Hepatic stellate cell (primary cell): ENCODE measurements at places on chromosomes 2 and 18.

DNA sequence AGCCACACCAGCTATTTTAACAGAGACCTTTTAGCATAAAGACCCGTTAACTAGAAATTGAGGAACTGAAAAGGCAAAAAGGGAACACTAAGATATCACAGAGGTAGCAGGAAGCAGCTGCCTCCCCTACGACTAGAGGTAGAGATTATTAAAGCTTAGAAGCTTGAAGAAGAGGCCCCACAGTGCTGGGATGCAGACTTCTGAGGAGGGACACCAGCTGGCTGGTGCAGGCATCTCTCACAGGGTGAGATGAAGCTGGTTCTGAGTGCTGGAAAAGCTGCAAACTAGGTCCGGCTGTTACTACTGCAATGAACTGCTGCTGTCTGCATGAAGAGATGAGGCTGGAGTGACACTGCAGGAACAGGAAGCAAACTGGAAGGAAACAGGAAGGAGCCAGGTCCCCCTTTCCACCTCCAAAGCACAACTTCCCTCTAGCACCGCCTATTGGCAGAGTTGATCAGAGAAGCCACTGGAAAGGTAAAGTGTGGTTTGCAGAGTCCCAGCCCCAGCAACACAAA lies 61.2 kb upstream of the MRPS9 start:
- no peak for DNase-seq

DNA sequence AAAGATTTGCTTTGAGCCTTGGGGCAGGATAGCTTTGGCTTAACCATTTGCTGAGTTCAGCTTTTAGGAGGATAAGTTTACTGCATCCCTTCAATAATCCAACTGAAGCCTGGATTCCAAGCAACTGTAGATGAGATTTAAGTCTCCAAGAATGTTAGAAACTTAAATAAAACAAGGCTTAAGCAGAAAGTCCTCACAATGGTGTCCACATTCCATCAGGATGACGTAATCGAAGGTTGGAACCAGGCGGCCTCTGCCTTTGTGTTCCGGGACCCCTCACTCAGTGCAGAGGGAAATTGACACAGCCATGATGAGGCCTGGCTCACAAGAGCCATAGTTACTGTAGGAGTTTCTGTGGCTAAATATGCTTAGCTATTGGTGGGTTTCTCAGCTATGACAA lies 260.4 kb downstream of the LPIN1 start:
- DNase-seq = no peak

- DNase-seq = no peak
Observed at GRCh38 chr2:76946631-76947145, 575.5 kb downstream of the LRRTM4 start.

DNA sequence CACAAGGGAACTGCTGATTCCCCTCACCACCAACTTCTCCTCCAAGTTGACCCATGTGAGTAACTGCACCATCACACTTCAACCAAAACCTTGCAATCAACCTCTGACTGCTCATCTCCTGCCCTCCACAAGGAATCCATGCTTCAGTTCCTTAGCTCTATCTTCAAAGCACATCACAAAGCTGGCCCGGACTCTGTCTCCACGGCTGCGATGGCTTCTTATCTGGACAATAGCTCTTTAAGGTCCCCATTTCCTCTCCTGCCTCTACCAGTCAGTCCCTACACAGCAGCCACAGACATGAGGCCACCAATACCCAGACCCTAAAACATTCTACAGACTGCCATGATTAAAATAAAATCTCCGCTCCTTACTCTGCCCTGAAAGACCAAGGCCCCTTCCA lies 25.7 kb downstream of the MBOAT2 start:
- DNase-seq = no peak

GRCh38 chr2:212897296-212897695 lies 254.1 kb downstream of the IKZF2 start:
- no peak for DNase-seq

GRCh38 chr18:10245846-10246175 lies 208.6 kb upstream of the APCDD1 start:
- DNase-seq = no peak

- DNase-seq = no peak
Observed at GRCh38 chr2:239271471-239271870, 129.3 kb downstream of the HDAC4 start.

DNA sequence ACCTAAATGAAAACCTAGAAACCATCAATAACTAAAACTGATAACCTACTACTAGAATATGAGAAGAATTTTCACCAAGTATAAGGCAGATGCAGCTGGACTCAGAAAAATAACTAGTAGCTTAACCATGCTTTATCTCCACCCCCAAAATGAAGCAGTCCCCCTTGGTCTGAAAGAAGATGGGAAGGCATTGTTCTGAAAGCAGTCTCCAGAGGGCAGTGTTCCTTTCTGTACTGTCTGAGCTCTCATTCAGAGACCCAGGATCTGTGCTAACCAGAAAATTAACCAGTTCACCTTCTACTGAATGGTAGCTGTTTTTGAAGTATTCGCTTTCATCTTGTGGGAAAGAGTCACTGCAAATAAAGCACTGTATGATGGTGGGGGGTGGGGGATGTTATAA lies 273.0 kb downstream of the PDE11A start:
- DNase-seq = no peak

- no peak for DNase-seq
Observed at GRCh38 chr2:200066417-200066816, 111.0 kb downstream of the MAIP1 start.

GRCh38 chr2:237121321-237121720 lies 35.6 kb downstream of the COPS8 start:
- no peak for DNase-seq

GRCh38 chr2:237227592-237228280 lies 142.0 kb downstream of the COPS8 start:
- peak; percentile 63 for DNase-seq

DNA sequence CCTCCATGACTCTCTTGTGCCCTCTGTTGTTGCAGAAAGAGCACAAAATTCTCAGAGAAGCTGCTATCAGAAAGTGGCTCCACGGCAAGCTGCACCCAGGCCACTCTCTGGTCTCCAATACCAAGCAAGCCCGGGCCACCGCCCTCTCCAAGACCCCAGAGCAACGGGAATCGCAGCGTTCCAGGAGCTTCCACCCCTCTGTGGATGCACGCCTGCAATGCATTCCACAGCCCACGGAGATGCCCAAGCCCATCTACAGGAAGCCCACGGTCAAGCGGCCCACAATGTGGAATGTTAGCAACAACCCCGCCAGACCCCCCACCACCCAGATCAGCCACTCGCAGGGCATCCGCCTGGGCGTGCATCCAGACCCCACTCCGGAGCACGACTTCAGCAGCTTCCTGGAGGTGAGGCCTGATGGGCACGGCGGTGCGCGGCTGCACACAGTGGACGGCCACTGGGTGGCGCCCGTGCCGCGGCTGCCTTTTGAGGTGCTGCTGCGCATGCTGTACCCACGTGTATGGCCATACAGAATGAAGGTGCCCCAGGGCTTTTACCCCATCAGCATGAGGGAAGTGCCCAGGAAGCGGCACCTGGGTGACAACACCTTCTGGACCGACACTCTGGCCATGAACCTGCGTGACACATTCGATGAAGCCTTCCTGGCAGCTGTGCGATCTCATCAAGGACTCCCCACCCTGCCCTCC lies 6.3 kb downstream of the ANKRD53 start:
- peak; percentile 80 for DNase-seq

DNA sequence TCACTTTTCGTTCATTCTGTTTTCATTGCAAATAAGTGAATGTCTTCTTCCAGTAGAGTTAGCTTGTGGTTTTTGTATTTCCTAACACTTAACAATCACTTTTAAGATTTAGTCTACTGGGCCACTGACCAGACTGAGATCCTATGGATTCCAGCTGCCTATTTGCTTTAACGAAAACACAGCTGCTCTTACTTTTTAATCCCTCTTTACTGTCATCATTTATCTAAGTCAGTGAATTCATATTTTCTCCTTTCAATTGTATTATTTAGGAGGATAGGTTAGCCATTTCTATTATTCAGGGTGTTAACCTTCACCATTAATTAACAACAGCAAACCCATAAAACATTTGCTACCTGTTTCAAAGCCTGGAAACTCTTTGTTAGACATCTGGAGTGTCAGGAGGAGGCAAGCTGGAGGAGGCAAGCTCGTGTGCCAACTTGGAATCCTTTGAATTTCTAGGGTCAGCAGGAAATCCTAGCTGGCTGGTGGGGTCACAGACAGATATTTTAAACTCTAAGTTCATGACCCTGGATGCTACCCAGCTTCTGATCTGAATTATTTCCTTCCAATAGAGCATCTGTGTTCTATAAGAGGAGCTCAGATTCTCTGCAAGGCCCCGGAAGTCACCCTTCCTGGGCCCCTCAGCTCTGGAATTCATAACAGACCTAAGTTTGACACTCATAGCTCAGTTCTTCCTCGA lies 385.3 kb downstream of the RBM43 start:
- DNase-seq = no peak

GRCh38 chr18:41789001-41789400 lies 166.0 kb upstream of the PIK3C3 start:
- DNase-seq = no peak

- no peak for DNase-seq
Observed at GRCh38 chr2:215455958-215456357, 20.1 kb upstream of the FN1 start.
